ENCODE measurements at places on chromosomes 6 and 20.

GRCh38 chr20:49349694-49350252, 71.9 kb upstream of the ZNFX1 start:
- DNase-seq: no peak

DNA sequence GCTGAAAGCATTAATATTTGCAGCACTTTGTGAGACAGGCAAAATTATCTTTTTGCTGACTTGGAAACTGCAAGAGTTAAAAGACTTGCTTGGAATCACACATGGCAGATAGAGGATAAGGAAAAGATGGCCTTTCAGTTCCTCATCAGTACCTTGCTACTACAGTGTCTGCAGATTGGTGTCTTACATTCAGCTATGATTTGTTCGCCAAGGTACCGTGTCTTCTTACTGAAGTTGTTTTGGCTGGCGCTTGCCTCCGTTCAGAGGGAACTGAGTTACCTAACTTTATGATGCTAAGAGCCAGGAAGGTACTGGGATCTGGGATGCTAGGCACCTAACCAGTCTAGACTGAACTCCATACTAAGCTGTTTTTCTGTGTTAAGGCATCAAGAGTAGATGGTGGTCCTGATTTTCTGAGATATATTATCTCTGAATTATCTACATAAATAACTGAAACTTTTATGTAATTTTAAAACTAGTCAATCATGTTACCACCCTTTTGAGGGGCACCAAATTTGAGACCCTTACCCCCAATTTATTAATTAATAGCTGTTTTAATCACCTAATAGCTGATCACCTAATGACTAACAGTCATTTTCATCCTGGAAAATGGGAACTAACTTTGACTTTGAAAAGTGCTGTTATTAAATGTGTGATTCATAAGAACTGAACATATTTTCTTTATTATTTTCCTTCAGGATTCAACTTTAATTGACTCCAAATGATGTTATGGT, 2.5 kb downstream of the WTAP start:
- DNase-seq: no peak

- DNase-seq: no peak
Observed at GRCh38 chr20:51450221-51450712, 92.3 kb downstream of the NFATC2 start.

- no peak for DNase-seq
Observed at GRCh38 chr6:5998236-5998635, 8.5 kb downstream of the NRN1 start.

- DNase-seq: peak; percentile 80
Observed at GRCh38 chr20:46752728-46753127, 43.3 kb downstream of the SLC2A10 start.

GRCh38 chr6:109102762-109103161, 7.5 kb downstream of the CEP57L1 start:
- no peak for DNase-seq

DNA sequence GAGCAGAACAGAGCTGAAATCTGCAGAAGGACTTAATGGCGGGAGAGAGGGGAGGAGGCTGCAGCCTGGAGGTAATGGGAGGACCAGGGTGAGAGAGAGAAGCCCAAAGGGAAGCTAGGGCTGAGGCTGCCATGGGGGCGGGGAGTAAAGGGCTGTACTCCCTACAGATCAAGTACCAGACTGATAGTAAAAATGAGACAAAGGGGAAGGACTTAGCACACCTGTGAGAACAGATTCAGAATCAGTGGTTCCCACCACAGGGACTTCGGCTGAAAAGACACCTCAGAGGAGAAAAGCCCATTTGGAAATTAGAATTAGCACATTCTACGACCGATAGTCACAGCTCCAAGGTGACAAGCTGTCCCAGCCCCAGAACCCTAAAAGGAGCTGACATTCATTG, 6.4 kb upstream of the TBXT start:
- no peak for DNase-seq
